ENCODE measurements at places on chromosomes 11 and 22.

DNA sequence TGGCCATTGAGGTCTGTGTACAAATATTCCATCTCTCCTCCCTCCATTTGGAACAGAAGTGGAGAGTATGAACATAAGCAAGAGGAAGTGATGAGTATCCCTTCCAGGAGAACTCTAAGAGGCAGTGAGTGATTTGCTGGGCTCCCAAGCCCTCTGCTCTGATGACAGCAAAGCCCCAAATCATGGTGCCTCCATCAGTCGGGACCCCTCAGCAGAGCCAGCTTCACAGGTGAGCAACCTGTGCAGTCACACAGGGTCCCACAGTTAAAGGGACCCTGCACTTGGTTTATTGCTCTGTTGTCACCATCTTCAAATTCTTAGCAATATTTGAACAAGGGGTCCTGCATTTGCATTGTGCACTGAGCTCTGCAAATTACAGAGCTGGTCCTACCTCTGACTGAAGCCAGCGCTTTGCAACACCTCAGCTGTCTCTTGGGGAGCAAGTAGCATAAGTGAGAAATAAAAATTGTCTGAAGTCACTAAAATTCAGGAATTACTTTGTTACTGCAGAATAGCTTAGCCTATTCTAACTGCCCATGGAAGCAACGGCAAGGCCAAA, 466.4 kb downstream of the MN1 start:
- no peak for DNase-seq

DNA sequence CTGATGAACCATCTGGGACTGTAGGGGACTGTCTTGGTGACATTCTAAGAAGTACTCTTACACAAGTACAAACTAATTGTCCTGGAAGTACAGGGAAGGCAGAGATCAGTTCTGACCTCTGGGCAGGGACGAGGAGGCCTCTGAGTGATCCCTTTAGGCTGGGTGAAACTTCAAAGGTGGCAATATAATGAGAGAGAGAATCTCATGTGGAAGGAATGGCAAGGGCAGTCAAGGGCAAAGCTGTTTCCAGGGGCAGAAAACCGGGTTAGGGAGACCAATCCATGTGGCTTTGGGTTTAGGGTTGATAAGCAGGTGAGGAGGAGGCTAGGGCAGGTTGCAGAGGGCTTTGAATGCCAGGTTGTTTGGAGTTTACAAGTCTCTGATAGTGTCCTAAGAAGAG, 21.3 kb upstream of the MYH9 start:
- no peak for DNase-seq

- no peak for DNase-seq
Measured at GRCh38 chr11:34481307-34481706, 32.3 kb downstream of the ELF5 start.

DNA sequence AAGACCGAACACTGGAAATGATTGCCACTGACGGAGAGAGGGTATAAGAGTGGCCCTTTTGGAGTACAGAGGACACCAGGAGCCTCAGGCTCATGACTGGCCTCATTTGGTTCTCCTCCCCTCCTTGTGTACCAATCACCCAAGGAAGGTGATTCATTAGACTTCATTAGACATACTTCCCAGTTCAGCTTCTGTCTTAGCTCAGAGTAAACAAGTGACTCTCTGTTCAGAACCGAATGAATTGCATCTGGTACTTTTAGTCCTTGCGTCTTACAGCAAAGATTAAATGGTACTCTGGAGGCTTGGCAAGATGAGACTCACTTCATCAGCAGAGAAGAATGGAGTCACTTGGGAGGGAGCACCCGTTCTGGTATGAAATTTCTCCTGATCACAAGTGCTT, 75.2 kb downstream of the ZNRF3 start:
- DNase-seq = no peak
